ENCODE measurements at places on chromosomes 12 and 14.

DNA sequence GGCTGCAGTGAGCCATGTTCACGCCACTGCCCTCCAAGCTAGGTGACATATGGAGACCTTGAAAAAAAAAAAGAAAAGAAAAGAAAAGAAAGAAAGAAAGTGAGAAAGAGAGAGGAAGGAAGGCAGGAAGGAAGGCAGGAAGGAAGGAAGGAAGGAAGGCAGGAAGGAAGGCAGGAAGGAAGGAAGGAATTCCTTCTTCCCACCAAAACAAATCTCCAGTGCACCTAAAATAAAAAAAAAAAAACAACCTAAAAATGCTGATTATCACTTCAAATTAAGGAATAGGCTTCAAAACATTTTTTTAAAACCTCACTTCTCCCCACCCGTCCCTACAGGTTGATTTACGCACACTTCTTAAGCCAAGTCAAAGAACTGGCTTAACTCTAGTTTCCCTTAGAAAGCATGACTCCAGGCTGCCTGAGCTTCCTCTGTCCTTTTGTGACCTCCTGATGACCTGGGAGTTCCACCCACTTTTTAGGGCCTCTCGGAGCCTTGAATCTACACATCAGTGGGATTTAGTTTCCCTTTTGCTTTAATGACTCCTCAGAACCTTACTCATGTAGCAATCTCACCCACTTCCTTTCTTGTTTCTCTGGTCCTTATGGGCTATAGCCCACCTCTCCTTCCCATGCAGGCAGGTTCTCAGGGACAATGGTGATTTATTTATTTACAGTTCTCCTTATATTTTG is 18.6 kb downstream of the DUSP6 start:
- no peak for DNase-seq

DNA sequence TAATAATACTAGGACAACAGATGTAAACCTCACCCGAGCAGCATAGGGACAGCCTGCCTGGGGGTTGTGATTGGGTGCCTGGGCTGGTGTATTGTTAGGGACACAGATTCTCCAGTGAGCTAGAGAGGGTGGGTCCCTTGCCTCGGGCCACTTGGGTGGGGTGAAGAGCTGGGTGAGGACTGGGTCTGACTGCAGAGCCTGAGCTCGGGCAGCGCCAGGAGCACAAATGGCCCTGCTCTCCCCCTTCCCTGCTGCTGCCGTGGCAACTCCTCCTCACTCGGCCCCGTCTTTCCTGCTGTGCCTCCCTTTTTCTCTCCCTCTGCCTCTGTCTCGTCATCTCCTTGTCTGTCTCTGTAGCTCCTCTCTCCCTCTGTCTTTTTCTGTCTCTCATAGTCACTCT is 115.4 kb downstream of the GLT1D1 start:
- no peak for DNase-seq

DNA sequence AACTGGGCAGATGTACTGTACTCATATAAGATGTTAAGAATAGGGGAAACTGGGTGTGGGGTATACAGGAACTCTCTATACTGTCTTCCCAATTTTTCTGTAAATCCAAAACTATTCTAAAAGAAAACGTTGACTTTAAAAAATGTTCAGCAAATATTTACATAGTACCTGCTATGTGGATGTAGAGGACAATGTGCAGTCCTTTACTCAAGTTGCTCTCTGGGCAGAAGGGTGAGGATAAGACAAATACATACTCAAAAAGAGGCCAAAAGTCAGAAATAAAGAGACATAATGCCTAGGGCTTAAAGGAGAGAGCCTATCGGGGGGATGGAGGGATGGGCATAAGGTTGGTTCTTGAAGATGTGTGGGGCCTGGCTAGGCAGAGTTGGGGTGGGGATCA is 44.7 kb downstream of the PPP1R36 start:
- no peak for DNase-seq

DNA sequence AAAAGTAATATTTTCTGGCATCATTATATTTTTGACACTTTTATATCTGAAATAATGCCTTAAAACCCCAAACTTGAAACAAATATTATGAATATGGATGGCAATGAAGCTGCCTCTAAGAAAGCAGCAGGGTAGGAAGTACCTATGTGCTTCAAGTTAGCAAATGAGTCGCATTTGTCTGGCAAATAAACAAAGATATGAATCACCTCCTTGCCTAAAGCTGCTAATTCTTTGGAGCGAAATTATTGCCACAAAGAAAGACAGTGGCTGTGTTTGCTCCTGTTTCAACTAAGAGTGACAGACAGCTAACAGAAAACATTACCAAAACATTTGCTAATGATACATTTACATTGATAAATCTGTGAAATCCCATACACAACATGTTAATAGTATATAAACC is 854.9 kb downstream of the RPS29 start:
- DNase-seq, result no peak

- peak; percentile 7 for DNase-seq
Observed at GRCh38 chr14:52131640-52132320, 62.9 kb upstream of the NID2 start.

GRCh38 chr12:100820314-100820713 is 25.7 kb downstream of the ANO4 start:
- DNase-seq, result no peak

- no peak for DNase-seq
Observed at GRCh38 chr12:113837084-113837483, 129.0 kb downstream of the RBM19 start.

GRCh38 chr14:31070431-31070830 is 44.3 kb upstream of the STRN3 start:
- DNase-seq, result no peak

DNA sequence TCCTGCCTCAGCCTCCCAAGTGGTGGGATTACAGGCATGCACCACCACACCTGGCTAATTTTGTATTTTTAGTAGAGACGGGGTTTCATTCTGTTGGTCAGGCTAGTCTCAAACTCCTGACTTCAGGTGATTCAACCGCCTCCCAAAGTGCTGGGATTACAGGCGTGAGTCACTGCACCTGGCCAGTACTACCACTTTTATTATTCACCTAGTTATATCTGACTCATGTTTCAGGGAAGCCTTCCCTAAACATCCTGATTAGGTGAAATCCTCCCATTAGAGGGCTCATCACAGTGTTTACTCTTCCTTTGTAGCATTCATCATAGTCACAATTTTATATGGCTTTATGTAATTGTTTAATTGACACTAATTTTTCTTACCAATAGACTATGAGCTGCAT is 295.3 kb upstream of the SOX5 start:
- DNase-seq, result no peak
